ENCODE measurements at places on chromosomes 1 and 21. TPM values are rescaled to one million over a fixed set of nuclear protein-coding genes. Genes with fewer than 3 reads are reported as not detected.

The RIPK4 gene
- not detected for total RNA-seq

The CDA gene
- not detected for total RNA-seq

The PTPN22 gene
- total RNA-seq: not detected

The ERG gene
- total RNA-seq: 223 TPM

The FCRL6 gene
- total RNA-seq: not detected

The PRR9 gene
- not detected for total RNA-seq

The C1orf87 gene
- total RNA-seq: not detected

The F3 gene
- total RNA-seq: 2.3 TPM

The LRP8 gene
- 62.2 TPM for total RNA-seq

GRCh38 chr1:43703836-43704235 lies 3.5 kb upstream of the ST3GAL3 start:
- DNase-seq: no peak

- DNase-seq: peak; percentile 32
Observed at GRCh38 chr1:117051224-117052064, 8.7 kb upstream of the TTF2 start.

DNA sequence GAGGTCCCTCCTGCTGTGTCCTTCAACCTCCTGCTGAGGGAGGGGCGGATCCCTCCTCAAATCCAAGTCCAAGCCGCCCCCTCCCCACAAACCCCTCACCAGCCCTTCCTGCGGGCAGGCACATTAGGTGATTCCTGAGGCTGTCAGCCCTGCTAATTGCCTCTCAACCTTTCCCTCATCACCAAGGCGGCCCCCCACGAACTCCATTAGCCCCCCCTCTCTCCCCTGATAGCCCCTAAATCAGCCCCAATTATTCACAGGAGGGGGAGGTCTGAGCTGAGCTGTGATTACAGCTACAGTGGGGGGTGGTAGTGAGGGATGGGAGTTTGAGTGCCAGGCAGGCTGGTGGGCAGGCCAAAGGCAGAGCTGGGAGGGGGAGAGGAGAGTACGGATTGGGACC lies 5.8 kb upstream of the PEAR1 start:
- no peak for DNase-seq

DNA sequence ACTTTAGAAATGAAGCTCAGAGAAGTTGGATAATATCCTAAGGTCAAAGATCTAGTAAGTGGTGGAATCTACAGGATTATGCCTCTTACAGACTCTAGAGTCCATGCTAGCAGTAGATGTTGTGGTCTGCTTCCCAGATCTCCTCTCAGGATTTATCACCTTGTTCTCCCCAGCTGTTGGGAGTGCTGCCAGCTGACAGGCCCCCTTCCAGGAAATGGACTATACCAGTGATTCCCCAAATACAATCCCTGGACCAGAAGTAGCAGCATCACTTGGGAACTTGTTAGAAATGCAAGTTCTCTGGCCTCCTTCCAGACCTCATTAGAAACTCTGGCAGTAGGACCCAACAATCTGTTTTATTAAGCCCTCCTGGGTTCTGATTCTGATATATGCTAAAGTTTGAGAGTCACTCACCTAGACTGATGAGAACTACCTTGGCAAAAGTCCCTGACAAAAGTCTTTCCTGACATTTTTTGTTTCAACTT lies 24.5 kb upstream of the NTNG1 start:
- DNase-seq: no peak

DNA sequence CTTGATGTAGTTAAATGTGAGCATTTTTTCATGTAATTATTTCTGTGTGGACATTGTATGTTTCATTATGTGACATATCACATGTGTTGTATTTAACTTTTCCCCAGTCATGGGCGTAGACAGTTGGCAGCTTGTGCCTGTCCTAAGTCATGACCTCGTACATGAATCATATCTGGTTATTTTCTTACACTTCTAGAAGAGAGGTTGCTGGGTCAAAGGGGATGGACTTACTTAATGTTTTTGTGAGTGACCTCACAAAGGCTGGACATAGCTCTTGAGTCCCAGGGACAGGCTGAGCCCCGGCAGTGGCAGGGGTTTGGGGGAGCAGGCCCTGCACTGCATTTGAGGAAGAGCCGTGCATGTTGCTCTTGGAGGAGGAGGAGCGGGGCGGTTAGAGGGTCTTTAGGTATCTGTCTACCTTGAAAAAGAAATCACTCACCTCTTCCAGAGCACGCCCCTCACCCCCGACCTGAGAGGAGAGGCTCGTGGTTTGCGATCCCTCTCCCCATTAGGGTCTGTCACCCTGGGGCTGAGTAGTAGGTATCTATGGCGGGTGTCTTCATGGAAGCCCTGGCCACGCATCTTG lies 16.4 kb downstream of the IFNGR2 start:
- peak; percentile 82 for DNase-seq

DNA sequence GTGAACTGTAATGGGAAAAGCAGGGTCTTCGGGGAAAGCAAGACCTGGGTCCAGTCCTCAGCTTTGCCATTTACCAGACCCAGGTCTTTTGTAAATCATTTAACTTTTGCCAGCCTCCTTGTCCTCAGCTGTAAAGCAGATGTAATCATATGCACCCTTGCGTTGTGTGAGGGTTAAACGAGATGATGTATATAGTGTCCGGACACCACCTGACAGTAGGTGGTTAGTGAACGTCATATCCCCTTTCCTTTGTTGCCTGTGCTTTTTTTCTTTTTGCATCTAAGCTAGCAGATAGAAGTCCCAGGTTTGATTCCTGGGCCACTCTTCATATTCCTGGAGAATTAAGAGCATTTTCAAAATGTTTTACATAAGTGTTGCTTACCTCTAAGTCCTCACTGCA lies 28.5 kb downstream of the IL12RB2 start:
- no peak for DNase-seq

DNA sequence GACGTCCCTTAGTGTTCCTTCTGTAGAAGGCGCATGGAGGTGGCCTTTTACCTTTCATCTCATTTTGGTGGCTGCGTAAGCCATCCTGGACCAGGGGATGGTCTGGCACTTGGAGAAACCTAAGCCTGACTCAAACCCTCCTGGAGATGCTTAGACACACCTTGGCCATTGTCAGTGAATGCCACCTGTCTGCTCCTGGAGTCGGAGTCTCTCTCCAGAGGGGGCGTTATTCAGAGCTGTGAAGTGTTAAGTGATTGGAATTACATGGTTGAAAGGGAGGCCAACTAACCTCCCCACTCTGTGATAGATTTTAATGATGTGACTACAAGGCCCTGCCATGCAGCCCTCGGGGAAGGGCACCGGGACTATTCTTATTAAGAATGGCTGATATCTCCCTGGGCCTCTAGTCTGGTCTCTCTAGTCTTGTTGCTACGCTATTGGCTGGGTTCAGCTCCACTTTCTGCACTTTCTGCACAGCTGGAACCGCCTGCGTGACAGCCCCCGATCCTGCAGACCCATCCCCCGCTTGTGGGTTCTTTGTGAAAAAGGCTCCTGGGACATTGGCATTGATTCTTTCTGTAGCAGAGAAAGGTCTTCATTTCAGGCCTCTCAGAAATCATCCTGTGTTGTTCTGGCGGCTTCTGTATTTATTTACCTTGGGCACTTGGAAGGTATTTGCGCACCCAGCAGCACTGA lies 4.2 kb downstream of the RASSF5 start:
- DNase-seq: no peak

DNA sequence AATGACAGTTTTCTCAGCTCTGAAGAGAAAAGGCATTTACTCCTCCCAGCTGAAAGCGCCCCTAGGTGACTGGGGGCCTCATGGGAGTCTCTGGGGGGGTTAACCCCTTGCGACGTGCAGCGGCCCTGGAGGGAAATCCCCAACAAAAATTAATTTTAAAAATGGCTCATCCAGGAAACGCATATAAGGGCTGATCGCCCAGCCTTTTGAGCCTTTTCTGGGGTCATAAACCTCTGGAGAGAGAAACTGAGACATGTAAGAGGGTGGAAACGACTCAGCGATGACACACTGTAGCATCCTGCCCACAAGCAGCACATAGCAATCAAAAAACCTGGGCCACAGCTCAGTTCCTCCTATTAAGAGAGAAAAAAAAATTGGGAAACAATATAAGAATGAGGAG lies 20.4 kb upstream of the HPDL start:
- peak; percentile 25 for DNase-seq

GRCh38 chr1:104702731-104703130 lies 953.0 kb downstream of the AMY1C start:
- no peak for DNase-seq

- DNase-seq: no peak
Observed at GRCh38 chr1:172559572-172560210, 26.7 kb downstream of the SUCO start.

DNA sequence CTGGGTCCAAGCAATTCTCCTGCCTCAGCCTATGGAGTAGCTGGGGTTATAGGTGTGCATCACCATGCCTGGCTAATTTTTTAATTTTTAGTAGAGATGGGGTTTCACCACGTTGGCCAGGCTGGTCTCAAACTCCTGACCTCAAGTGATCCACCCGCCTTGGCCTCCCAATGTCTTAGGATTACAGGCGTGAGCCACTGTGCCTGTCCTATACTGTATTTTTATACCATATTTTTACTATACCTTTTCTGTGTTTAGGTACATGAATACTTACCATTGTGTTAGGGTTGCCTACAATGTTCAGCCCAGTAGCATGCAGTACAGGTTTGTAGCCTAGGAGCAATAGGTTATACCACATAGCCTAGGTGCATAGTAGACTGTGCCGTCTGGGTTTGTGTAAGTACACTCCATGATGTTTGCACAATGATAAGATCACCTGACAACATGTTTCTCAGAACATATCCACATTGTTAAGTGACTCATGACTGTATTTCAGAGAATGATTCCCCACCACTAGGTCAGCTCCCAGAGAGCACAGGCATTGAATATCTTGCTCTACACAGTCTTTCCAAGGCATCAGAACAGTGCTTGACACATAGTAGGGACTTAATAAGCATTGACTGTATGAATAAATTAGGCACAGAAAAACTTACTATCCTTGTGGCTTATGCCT lies 6.0 kb upstream of the CITED4 start:
- peak; percentile 75 for DNase-seq
